CD4-positive, alpha-beta T cell treated with Interleukin-15 for 1 hour (primary cell): ENCODE measurements at places on chromosomes 5 and 9.

GRCh38 chr5:179228341-179229121, 116.7 kb downstream of the ADAMTS2 start:
- DNase-seq: no peak

- DNase-seq: no peak
These were observed 133.3 kb upstream of the DMRT1 start for GRCh38 chr9:708182-708550.

GRCh38 chr5:86858442-86858841, 240.7 kb downstream of the COX7C start:
- DNase-seq: no peak

DNA sequence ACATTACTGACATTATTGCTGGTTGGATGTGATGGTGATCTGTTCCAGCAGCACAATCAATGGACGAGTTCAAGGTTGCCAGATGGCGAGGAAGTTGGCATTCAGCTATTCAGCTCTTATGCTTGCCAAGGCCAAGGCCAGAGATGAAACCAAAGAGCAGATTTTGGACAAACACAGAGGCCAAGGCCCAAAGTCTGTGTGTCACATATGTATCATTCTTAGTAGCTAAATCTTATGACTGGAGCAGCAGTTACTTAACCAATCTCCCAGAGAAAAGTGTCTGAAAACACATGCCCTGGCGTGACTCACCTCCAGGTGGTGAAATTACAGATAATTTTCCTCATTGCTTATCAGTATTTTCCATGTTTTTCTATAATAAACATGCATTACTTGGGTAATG, 189.0 kb upstream of the EGFLAM start:
- DNase-seq: no peak

- DNase-seq: no peak
These were observed 41.3 kb upstream of the ITGA2 start for GRCh38 chr5:52947851-52948250.

DNA sequence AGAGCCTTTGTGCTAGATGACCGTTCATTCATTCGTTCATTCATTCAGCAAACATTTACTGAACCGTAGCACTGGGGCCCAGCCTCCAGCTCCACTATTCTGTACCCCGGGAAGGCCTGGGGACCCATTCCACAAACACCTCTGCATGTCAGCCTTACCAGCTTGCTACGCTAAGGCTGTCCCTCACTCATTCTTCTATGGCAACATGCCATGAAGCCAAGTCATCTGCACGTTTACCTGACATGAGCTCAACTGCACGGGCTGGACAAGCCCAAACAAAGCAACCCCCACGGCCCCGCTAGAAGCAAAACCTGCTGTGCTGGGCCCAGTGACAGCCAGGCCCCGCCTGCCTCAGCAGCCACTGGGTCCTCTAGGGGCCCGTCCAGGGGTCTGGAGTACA, 6.0 kb downstream of the CEL start:
- no peak for DNase-seq

DNA sequence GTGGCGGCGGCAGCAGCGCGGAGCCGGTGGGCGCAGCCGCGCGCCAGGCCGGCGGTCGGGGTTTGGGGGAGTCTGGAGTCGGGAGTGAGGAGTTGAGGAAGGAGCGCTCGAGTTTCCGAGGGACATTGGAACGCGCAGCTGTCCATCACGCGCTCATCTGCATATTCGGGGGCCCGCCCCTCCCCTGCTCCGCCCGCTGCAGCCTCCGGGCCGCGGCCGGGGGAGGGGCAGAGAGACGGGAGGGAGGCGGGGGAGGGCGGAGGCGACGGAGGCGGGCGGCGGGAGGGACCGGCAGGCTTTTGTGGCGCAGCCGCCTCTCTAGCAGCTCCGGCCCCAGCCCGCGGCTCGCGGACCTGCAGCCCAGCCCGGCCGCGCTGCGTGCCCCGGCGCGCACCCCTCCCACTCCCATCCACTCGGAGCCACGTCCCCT, at the start of gene IRX2:
Gene IRX2, minus strand, starts transcription at position 86 of the 430 bp plus-strand sequence. CDS start 264 bp downstream, outside the sequence.
- DNase-seq: no peak

DNA sequence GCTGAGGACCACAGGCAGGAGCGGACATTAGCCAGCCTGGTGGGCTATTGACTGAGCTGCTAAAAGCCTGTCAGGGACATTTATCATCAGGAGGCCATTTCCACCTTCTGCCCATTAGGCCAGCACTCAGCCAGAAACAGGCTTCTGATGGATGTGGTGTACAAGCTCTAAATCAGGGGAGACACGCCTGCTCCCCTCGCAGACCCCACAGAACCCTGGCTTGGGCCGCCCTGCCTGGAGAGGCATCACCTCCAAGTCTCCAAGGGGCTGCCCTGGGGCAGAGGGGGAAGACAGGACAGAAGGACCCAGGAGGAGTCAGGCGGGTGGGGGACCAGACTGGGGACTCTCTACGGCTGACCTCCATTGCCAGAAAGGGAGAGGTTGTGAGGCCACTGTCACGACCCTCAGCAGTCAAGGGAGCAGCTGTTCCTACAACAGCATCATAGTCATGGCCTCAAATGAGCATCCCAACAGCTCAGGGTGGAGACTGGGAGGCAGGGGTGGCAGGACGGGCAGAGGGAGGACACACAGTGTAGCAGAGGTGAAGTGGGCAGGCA, 24.0 kb upstream of the TRIM14 start:
- no peak for DNase-seq

GRCh38 chr9:81626511-81626910, 62.8 kb downstream of the TLE1 start:
- DNase-seq: no peak

DNA sequence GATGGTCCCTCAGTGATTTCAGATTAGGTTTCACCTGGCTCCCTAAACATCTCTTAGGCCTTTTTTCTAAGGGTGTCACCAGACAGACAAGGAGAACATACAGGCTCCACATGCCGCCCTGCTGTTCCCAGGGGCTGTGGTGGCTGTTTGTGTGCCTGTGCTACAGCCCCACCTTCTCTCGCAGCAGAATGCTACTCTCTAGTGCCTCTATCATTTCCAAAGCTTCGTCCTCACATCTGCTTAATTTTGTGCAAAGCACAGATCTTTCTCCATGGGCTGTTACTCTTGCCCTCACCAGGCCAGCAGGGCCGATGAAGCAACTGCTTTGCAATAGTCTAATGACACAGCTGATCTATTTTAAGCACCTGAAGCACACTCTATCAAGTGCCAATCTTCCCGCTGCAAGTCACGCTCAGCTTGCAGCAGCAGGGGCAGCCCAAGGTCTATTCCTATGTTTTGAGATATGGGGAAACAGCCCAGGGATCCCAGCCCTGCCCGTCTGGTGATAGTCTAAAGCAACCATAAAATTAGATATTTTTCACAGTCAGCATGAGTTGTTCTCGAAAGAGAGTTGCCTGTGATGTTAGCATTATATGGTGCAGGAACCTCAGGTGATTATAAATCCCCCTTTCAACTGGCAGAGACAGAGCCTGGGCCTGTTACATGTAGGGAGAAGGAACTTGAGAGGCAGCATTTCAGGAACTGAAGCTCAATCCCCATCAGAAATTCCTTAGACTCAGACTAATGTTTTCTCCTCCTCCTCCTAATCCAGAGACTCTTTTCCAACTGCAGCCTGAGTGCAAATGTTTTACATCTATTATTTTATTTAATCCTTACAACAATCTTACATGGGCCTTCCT, 12.7 kb downstream of the ABLIM3 start:
- no peak for DNase-seq

DNA sequence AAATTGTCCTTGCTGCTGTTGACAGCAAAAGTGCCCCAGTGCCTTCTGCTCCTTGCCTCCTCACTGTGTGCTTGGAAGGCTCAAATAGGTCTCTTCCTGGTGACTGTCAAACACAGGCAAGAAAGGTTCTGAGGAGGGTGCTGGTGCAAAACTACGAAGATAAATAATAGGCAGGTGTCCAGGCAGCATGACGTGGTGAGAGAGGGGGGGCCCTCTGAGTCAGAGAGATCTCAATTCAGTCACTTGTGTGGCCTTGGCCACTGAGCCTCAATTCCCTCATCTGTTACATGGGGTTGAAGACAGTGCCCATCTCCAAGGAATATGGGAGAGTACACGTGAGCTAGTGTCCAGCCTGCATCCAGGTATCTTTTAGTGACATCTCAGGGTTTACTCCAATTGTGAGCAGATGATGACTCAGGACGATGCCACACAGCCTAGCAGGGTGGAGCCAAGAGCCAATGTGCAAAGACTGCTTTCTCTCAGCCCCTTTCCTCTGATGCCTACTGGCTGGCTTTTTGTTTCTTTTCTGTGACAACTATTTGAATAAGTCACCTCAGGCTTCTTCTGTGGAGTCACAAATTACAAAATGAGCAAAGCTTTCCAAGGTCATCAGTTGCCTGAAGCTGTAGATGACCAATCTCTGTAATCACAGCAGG, 29.7 kb upstream of the SMIM32 start:
- no peak for DNase-seq

DNA sequence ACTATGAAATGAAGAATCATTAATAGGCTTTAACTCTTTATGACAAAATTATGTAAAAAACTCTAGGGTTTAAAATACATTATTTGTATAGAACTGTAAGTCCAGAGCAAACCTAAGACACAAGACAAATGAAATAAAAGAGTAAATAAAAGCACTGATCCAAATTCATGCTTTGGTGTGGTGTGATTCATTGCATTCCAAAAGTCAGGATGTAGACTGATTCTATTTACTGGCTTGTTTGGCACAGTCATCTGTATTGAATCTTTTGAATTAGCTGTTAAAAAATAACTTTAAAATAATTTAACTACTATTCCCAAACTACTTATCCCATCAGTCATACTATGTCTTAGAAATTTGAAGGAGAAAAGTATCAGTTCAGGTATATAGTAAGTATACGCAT, 31.1 kb downstream of the IL4 start:
- DNase-seq: no peak

DNA sequence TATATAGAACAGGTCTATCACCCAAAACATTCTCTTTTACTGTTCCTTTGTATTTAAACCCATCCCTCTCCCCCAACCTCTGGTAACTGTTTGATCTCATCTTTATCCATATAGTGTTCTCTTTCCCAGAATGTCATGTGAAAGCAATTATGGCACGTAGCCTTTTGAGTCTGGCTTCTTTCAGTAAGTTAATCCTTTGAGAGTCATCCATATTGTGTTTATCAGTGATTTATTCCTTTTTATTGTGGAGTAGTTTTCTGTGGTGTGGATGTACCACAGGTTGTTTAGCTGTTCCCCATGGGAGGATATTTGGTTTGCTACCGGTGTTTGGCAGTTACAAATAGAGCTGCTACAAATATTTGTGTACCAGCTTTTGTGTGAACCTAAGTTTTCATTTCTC, 38.0 kb downstream of the HMGXB3 start:
- DNase-seq: no peak

DNA sequence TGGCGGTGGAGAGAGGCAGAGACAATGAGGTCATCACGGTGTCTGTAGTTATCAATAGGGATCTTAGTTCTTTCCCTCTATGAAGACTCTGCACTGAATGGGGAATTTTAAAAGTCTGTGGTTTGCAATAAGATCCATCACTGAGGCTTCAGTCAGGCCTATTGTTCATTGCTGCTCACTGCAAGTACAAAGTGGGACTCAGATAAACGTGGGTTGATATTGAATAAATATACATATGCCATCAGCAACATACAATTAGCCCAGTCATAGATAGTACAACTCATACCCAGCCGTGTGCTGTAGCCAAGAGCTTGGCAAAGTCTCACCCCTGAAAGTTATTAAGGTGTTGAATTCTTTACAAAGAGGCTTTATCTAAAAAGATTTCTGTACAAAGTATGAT, 88.4 kb downstream of the ENC1 start:
- DNase-seq: no peak

- peak; percentile 49 for DNase-seq
These were observed at the start of gene NEK6 for GRCh38 chr9:124257844-124258606. TSS of gene NEK6 (plus strand) at chr9:124257949. CDS start at chr9:124301965, 44,016 bp downstream.

DNA sequence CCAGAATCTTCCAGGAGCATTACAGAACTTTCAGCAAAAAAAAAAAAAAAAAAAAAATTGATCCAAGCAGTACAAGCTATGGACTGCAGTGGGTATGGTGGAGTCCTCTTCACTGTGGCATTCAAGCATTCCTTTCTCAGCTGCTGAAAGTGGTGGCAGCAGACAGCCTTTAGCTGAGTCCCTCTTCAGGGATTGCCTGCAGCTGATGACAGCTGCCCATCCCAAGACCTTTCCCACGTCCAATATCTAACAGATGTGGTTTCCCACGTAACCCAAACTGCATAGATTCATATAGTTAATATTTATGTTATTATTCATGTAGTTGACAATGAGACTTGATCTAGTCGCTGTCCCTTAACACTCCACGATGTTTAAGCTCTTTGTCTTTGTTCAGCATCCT, 475.9 kb downstream of the TLE1 start:
- no peak for DNase-seq

DNA sequence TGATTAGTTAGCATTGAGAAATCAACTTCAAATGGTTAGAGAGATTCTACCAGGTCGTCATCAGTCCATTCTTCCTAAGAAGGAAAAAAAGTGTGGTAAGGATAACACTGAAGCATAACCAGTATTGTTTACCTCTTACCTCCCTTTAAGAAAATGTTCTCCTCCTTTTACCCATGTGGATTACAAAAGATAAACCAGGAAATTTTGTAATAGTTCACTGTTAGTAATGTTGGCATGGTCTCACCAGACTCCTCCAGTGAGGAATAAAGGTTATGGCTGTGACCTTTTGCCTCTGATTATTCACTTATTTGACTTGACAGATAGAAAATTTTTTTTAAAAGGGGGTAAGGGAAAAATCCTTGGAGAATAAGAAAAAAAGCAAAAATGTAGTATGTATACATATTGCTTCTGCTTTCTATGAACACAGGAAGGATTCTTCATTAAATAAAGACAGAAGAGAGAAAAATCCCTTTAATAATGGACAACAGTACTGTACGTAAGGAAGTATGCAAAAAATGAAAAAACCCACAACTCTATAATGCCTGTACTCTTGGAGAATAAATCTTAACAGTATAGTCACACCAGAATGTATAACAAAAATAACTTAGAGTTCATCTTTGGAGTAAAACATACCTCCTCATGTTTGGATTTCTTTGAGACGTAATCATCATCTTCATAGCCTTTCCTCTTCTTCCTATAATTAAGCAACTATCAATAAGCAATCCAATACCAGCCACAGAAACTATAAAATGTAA, 18.1 kb downstream of the CCNH start:
- DNase-seq: no peak

- DNase-seq: no peak
These were observed 6.1 kb downstream of the ZNF622 start for GRCh38 chr5:16459451-16459850.

DNA sequence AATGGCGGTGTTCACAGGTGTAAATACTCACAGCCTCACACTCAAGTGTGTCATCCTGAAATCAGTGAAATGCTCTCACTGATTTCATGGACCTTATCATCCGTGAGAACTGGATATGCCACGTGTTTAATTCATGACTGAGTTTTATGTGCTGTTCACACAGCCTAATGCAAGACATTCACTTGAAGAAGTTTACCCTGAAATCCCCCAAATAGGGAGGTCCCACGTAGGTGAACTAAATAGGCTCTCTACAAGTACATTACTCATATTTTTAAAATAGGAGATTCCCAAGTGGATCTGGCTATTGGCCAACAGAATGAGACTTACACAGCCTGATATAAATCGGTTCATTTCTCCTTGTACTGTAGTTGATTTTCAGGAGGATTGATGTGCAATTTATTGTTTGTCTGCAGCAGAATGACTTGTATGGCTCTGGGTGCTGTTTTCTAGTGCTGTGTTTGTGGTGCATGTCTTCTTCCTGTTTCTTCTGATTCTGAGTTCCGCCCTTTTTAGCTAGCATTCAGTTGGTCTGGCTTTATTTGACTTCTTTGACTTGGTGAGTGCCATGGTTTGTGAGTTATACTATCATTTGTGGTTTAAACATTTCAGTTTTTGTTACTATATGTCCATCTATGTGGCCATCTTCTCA, 25.1 kb downstream of the TRIO start:
- no peak for DNase-seq

GRCh38 chr5:158700231-158701006, 399.3 kb downstream of the EBF1 start:
- no peak for DNase-seq
